ENCODE measurements at places on chromosomes 6 and 20. TPM values are rescaled to one million over a fixed set of nuclear protein-coding genes. Genes with fewer than 3 reads are reported as not detected.

- no peak overlapping the region for H3K27ac ChIP-seq
- no peaks in the 10 kb centered on the region for H3K4me1 ChIP-seq
- H3K4me3 ChIP-seq, result no peak overlapping the region
These were observed 155.3 kb downstream of the PLCB1 start for GRCh38 chr20:8287340-8287739.

GRCh38 chr6:45026003-45026516 lies 302.1 kb upstream of the RUNX2 start:
- no peak overlapping the region for H3K27ac ChIP-seq
- H3K4me3 ChIP-seq, result no peak overlapping the region

- H3K27me3 ChIP-seq, result no peaks in the 10 kb centered on the region
- no peak overlapping the region for H3K27ac ChIP-seq
These were observed 109.3 kb downstream of the SMOC2 start for GRCh38 chr6:168550326-168550725.

DNA sequence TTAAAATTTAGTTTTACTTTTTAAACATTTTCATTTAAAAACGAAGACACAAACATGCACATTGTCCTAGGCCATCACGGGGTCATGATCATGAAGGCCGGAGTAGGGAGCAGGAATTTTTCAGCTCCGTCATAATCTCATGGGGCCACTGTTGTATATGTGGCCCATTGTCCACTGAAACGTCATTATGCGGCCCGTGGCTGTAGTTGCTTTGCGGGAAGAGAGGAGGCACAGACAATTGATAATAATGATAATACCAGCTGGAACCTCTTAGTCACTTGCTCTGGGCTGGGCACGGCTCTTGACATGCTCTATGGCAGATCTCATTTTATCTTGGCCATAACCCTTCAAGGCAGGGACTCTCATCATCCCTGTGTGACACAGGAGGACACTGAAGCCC lies 56.5 kb upstream of the FNDC1 start:
- no peaks in the 10 kb centered on the region for H3K36me3 ChIP-seq
- no peak overlapping the region for H3K4me3 ChIP-seq
- no peaks in the 10 kb centered on the region for H3K27me3 ChIP-seq
- no peak for DNase-seq
- H3K4me1 ChIP-seq, result peaks cover 37% of the 10 kb centered on the region

DNA sequence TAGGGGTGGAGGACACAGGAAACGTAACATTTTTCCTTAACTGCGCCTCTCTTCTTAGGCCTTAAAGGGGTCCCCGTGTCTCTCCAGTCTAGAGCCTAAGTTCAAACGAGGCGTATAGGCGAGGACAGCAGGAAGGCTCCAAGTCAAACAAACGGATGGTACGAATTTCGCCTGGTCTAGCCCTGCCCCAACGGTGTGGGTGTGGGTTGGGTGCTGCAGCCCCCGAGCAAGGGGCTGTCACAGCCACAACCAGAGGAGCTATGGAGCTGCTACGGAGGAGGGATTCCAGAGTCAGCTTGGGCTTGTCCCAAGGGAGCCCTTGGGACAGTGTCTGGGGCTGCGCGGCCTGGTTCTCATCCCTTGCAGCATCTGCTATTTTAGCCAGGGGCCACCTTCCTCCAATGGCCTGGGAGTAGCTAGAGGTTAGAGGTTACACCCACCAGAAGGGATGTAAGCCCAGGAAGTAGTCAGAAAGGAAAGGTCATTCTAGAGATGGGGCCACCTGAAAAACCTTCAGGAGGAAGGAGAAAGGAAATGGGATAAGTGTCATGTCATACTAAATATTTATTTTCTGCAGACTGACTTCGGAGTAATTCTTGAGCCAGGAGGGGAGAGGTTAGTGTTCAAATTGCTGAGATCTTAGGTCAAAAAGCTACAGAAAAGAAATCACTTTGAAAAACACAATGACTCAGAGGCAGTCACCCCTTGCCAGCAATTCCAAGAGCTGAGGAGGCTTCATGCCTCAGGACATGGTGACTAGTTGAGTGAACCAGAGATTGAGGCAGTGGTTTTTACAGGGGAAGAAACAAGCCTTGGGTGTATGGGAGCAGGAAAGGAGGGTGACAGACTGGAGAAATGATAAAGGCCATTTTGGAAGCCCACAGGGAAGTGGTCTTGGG lies 21.7 kb downstream of the VPS52 start:
- peaks cover 24% of the 10 kb centered on the region for H3K4me1 ChIP-seq
- no peak for DNase-seq
- no peaks in the 10 kb centered on the region for H3K27me3 ChIP-seq

- no peak overlapping the region for H3K4me3 ChIP-seq
- H3K27ac ChIP-seq, result no peak overlapping the region
- H3K36me3 ChIP-seq, result no peaks in the 10 kb centered on the region
- H3K27me3 ChIP-seq, result no peaks in the 10 kb centered on the region
These were observed 358.6 kb downstream of the BTBD9 start for GRCh38 chr6:38281126-38281525.

- no peaks in the 10 kb centered on the region for H3K4me1 ChIP-seq
- no peak for DNase-seq
- peaks cover 7% of the 10 kb centered on the region for H3K36me3 ChIP-seq
- no peaks in the 10 kb centered on the region for H3K27me3 ChIP-seq
These were observed 64.5 kb downstream of the CTNNBL1 start for GRCh38 chr20:37758332-37758731.

DNA sequence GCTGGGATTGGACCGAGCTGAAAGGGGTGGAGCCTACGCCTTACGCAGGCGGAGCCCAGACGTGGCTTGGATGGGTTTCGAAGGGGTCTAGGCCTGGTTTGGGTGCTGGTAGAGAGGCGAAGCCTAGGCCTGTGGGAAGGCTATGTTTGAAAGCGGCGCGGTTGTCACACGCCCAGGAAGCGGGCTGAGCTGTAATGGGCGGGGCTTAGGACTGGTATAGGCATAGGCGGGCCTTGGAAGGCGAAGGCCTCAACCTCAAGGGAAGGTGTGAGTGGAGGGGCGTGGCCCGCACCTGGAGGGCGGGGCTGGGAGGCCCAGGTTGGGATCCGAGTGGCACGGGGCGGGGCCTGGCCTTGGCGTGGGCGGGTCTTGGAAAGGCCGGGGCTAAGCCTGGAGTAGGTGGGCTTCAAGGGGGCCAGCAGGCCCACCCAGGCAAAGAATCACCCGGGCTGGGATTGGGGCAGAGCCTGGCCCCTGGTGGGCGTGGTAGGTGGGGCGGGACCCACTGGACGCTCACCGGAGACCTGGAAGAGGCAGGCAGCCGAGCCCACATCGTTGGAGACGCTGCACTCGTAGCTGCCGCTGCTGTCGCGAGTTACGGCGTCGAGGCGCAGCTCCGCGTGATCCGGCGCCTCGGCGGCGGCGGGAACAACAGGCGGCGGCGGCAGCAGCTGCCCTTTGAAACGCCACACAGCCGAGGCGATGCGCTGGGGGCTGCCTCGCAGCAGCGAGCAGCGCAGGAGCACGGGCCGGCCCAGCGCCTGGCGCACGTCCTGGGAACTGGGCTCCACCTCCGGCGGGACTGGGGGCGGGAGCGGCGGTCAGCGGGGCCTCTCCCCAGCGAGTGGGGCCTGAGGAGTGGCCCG lies 49.0 kb downstream of the MDGA1 start:
- no peak overlapping the region for H3K4me3 ChIP-seq
- H3K36me3 ChIP-seq, result no peaks in the 10 kb centered on the region
- no peak overlapping the region for H3K27ac ChIP-seq

DNA sequence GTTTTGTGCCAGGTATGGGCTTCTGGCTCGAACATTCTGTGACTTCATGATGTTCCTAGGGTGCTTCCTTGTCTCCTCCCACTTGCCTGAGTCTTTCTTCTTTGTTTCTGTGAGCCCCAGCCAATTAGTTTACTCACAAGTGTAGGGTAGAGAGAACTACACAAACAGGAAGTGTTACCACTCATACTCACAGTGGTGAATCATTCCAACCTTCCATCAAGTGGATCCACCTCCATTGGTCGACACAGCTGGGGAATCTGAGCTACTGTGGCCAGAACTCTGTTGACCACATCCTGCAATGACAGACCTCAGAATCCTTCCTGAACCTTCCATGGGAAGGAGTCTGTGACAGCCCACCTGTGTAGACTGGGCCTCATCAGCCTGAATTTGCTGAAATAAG lies 76.8 kb downstream of the UNC5CL start:
- no peaks in the 10 kb centered on the region for H3K36me3 ChIP-seq
- no peak for DNase-seq
- no peak overlapping the region for H3K4me3 ChIP-seq
- H3K27me3 ChIP-seq, result no peaks in the 10 kb centered on the region

GRCh38 chr20:45958593-45958992 lies 13.4 kb downstream of the ZNF335 start:
- no peak overlapping the region for H3K27ac ChIP-seq
- no peaks in the 10 kb centered on the region for H3K4me1 ChIP-seq
- peaks cover 57% of the 10 kb centered on the region for H3K36me3 ChIP-seq
- no peaks in the 10 kb centered on the region for H3K27me3 ChIP-seq

DNA sequence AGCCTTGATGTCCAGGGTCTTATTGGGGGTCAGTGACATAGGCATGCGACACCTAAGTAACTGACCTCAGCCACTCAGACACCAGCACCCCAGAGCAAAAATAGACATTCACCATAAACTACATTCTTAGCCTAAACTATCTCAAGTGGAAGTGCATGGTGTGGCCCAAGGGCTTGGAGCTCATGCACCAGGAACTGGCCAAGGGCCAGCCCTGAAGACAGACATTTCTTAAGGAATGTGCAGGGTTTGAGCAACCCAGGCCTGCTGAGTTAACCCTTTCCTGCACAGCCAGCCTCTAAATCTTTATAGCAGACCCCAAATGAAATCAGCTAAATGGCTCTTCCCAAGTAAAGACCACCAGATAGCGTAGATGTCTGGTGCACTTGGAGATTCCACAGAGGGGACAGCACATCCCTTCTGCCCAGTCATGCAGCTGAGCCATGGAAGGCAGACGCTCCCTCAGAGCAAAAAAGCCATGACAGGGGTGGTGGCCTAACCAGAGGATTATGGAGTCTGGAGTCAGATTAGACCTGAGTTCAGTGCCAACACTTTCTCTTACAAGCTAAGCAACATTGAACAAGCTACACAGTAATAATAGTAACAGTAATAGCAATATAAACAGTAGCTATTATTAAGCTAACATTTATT lies 222.6 kb downstream of the ZMYND8 start:
- H3K4me1 ChIP-seq, result no peaks in the 10 kb centered on the region
- DNase-seq, result no peak
- peaks cover 3% of the 10 kb centered on the region for H3K27me3 ChIP-seq
- H3K36me3 ChIP-seq, result no peaks in the 10 kb centered on the region
- H3K27ac ChIP-seq, result no peak overlapping the region
- no peak overlapping the region for H3K4me3 ChIP-seq

Gene TGM3
- not detected for total RNA-seq

Gene GINM1
- total RNA-seq, result 20.5 TPM

Gene SLC52A3
- total RNA-seq, result not detected

Gene BACH2
- 41.8 TPM for total RNA-seq

Measured in CD8-positive, alpha-beta memory T cell (primary cell).